Sciatic nerve (tissue), 2 donors: ENCODE measurements at places on chromosomes 16 and 17.

GRCh38 chr16:1208239-1208830 lies 16.7 kb downstream of the TPSG1 start:
- no peak for DNase-seq

DNA sequence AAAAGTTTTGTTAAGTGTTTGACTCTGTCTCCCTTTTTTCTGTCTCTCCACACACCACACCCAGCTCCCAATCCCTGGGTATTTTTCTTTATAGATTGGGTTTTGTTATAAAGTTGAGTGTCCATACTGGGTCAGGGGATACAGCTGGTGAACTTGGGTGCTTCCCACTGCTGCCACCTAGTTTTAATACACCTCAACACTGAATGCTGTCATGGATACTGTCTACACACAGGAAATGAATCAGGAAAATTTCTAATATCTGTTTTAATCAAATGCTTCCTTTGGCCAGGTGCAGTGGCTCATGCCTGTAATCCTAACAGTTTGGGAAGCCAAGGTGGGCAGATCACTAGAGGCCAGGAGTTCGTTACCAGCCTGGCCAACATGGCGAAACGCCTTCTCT lies 5.3 kb upstream of the TAOK1 start:
- no peak for DNase-seq

GRCh38 chr17:36879624-36880131 lies 57.6 kb upstream of the LHX1 start:
- DNase-seq: no peak

DNA sequence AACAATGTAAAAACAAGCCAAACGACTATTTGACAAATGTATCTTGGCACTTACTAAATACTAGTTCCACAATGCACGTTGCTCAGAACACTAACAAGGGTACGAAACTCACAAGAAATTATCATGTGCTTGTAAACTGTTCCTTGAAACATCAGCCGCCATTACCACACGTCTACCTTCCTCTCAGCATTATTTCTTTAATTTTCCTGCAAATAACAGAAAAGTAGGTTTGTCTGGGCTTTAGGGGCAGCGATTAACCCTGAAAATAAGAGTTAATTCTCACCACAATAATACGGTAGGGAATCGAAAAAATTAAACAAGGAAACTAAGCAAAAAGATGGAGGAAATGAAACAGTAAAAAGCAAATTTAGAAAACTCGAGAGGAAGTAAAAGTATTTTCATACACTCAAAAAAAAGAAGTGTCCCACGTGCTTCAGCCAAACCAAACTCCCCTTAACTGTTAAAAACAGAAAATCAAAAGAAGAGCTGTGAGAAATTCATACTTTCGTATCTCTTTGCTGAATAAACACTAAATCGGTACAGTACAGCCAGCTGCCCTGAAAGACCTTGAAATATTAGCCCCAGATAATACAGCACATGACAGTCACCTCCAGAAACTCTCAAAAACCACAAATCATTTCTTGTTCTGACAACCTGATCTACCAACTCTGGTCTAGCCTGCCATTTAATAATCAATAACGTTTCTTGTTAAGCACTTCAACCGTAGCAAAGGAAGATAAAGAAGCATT lies 1.2 kb downstream of the ARHGAP17 start:
- DNase-seq: peak; percentile 14

DNA sequence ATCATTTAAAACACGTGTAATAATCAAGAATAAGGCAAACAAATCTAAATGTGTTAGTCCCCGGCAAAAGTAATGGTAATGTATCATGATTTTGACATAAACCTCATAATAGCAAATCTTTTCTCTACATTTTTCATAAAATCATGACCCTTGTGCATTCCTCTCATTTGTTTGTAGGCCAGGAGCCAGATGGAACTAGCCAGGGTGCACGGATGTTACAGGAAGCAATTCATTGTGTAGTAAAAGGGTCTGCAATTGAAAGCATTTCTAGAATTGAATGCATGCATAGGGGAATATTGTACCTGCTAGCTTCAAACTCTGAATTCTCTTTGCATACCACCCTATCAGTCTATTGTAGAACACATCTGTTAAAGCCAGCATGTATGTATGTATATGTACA lies 66.6 kb downstream of the CNTNAP4 start:
- DNase-seq: no peak
